ENCODE measurements at places on chromosomes 7 and 10.

DNA sequence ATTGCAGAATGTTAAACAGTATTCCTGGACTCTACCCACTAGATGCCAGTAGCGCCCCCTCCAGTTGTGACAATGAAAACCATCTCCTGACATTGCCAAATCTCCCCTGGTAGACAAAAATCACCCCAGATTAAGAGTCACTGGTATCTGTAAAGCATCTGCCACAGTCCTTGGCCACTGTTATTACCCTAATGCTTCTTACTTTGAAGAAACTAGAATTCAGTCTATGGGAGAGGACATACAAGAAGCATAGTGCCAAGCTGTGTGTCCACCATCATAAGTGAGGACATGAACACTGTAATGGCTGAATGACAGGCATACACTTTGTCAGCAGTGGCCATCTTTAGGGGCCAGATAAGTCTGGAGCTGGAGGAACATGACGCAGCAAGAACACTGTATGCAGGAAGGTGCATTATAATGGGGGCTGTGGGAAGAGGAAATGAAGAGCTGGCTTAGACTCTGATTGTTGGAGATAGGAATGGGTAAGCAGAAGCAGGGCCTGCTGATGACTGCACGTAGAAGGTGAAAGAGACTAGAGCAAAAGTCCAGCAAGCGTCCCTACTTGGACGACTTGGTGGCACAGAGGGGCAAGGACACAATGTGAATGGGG, 32.5 kb downstream of the CBX3 start:
- DNase-seq, result no peak

DNA sequence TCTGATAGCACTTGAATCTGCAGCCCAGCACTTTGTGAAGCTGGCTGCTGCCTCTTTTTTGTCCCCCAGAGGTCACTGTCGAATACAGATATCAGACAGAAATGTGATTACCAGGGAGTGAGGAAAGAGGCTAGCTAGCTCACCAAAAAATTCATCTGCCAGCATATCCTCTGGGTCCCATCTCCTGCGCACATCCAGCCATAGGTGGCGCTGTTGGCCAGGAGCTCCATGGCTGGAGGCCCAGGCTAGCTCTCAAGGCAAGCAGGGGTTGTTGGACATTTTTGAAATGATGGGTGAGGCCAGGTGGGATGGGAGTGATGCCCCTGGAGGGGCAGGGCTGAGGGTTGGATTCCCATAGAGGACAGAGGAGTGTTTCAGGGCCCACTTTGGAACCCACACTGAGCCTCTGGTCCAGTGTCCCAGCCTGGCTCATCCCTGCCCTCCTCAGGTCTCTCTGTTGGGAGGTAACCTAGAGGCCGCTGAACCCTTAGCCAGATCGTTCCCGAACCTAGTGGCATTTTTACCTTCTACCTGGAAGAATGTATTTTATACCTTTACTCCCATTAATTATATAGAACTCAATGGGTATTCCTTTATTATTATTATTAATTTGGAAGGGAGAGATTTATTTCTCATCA, 14.8 kb downstream of the DPCD start:
- DNase-seq, result peak; percentile 82

GRCh38 chr7:100803398-100804161, 23.7 kb downstream of the EPHB4 start:
- DNase-seq, result no peak

- DNase-seq, result no peak
Observed at GRCh38 chr7:145152589-145152988, 316.7 kb upstream of the TPK1 start.

DNA sequence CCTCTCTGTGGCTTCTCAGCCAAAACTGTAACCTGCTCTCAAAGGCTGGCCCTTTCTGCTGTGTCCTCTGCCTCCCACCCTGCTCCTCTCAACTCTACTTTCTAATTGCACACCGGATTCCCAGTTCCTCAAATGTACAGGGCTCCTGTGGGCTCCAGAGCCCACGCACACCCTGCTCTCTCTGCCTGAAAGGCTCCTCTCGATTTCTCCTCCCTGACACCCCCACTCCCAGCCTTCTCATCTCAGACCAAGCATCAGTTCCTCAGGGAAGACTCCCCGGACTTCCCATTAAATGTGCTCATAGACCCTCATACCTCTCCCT, 111.7 kb upstream of the STEAP1B start:
- DNase-seq, result no peak

DNA sequence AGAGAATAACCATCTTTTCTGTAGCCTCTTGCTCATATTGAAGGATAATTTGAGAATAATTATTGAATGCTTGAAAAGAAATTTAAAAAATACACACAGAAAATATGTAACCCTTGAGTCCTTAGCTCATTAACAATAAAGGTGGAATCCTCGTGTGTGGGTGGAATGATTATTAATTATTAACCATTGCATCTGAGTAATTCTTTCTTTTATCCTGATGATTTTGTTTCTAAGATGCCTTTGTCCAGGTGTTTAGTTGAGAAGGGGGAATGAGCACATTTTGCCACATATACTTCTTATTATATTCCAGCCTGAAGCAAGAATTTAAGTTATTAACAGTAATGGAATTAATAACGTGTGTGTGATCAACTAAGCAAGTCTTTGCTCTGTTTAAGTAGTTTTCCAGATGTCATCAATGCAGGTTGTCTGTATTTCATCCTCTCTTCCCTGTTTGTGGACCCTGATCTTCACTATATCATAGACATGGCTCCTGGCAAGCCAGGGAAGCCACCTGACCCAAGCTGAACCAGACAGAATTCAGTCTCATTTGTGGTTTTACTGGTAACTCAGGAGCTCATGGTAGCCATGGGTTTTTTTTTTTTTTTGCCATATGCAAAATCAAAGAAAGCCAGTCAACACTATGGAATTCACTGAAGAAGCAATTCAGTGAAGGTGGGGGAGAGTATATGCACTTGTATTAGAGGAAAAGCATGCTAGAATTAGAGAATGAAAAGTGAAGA, 144.3 kb downstream of the KIF20B start:
- no peak for DNase-seq

GRCh38 chr7:112058686-112059085, 147.5 kb downstream of the DOCK4 start:
- DNase-seq, result no peak

Data from iPS DF 19.7 (cell line).